NCI-H1417 (cell line): ENCODE measurements at places on chromosomes 4 and X.
A peak's percentile ranks its signal among the peaks of the same experiment; 100 is the strongest.

DNA sequence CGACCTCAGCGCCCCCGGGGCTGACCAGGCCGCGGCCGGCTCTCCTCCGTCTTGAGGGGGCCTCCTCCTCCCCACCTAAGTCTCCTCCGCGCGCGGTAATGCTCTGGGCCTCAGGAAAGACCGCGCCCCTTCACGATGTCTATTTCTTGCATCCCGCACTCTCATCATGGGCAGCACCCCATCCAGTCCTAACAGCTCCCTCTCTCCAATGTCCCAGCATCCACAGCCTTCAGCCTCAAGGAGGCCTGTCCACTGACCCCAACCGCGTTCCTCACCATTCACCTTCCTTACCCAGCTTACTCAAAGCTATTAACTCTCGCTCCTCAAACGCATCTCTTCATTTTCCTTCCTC lies 77.5 kb downstream of the MAGED4 start:
- DNase-seq, result no peak

DNA sequence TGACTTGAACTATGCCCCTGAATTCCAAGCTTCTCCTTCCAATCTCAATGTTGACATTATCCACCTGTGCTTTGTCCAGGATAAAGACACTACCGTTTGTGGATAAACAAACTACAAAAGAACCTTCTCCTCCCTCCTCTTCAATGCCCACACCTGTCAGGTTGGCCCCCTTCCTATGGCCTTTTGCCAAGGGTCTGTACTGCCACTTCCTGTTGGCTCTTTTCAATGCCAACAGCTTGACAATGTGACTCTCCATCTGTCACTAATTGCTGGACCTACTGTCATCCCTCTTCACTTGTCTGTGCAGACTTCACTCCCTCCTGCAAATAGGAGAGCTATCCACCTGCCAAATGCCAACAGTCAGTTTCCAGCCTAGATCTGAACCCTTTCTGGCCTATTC lies 35.8 kb upstream of the MID1 start:
- peak; percentile 79 for DNase-seq

GRCh38 chr4:150886597-150886996 lies 128.5 kb downstream of the LRBA start:
- DNase-seq, result no peak

DNA sequence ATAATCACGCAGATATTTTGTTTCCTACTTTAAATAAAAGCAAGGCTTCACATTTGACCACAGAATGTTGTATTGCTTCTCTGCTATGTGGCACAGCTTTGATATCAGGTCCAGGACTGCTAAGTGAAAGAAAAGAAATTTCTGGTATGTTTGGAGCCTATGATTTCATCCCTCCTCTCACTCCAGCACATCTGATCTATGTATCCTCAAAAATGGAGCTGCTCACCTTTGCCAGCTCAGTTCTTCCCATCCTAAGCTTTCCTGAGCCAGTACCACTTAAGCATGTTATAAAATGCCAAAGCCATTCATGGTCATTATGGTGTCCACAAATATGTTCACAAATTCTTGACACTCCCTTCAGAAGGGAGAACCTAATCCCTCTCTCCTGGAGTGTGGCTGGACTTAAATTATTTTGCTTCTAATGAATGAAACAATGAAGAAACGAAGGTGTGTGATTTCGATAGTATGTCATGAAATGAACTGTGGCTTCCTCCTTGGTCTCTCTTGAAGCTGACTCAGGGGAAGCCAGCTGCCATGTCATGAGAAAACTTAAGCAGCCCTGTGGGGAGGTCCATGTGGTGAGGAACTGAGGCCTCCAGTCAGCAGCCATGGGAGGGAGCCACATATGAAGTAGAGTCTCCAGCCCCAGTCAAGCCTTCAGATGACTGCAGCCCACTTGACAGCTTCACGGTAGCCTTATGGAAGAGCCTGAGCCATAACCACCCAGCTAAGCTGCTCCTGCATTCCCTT lies 207.7 kb downstream of the MGST2 start:
- no peak for DNase-seq

DNA sequence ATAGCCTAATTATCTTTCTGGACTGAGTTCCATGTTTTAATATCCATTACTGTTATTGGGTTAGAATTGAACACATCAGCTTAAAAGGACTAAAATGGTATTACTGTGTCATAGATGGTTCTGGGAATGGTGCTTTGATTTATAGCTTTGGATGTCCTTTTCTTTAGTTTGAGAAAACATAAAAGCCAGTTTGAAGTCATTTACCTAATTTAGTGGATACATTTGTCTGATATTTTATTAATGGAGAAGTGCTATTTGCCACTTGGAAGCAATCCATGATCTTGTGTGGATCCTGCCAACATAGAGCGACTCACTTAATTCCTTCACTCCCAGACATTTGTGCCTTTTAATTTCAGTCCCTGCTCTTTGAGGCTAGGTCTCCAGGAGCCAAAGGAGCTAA lies 212.4 kb upstream of the PACRGL start:
- DNase-seq, result no peak

GRCh38 chr4:86961605-86962295 lies 26.9 kb downstream of the AFF1 start:
- DNase-seq, result peak; percentile 93

DNA sequence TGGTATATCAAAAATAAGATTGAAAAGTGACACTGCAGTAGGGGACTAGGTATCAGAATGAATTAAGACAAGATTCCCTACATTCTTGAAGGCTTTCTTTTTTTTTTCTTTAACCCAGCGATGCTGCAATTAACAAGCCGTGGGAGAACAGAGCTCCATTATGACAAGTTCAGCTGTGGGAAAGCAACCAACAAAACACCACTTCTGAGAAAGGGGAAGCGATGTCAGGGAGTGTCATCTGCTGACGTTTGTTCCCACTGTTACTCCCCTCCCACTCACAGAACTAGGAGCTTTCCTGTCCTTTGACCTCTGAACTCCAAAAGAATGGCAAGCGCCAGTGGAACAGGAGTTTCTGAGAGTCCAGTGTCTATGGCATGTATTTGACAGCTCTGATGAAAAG lies 90.2 kb upstream of the SLITRK2 start:
- no peak for DNase-seq

DNA sequence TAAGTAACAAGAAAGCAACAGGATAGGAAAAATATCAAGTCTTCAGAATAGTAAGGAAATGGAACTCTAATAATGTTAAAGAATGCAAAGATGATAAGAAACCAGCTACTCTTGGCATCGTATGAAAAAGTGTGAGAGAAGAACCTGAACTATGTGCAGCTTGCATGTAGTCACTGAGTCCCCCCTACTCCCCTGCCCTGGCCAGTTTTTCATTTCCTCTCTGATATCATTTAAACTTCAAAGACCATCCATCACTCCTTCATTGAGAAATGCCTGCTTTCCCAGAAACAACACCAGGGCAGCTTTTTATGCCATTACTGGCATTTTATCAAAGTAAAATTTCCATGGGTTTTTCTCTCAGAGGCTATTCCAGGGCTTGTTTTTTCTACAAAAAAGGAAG lies 28.1 kb downstream of the INPP4B start:
- DNase-seq, result no peak

- DNase-seq, result no peak
These were observed 2.2 kb downstream of the RNF150 start for GRCh38 chr4:141130947-141131605.

DNA sequence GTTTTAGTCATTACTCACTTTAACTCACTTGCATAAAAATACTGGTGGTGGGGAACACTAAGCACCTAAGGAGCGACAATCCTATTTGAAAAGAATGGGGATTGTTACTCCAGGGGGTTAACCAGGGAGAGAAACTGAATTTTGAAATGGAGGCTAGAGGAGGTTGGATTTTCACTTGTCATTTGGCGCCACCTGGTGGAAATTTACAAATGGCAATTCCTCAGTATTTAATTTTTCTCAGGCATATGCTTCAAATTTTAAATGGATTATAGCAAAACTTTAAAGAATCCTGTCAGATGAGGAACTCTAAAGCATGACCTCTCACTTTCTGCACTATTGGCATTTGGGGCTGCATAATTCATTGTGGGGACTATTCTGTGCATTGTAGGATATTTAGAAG lies 2.7 kb upstream of the GEMIN8 start:
- peak; percentile 50 for DNase-seq

DNA sequence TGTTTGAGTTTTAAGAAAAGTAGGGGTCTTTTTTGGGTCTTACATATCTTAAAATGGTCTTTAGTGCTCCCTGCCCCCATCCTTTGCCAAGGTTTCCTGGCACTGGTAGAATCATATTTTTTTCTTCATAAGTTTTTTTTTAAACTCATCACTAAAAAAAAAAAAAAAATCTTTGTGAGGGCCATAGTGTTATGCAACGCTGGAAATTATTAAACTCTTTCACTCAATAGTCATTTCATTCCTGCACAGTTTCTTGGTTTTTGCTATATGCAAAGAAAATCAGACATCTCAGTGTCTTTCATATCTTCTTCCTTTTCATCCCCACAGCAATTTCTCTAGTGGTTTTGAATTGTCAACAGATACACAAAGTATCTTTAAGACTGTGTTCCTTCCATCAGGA lies 95.6 kb downstream of the TMA16 start:
- no peak for DNase-seq
